ENCODE measurements at places on chromosomes 1 and 21.

- no peak for DNase-seq
Measured at GRCh38 chr1:1354271-1355247, 3.8 kb downstream of the MXRA8 start.

DNA sequence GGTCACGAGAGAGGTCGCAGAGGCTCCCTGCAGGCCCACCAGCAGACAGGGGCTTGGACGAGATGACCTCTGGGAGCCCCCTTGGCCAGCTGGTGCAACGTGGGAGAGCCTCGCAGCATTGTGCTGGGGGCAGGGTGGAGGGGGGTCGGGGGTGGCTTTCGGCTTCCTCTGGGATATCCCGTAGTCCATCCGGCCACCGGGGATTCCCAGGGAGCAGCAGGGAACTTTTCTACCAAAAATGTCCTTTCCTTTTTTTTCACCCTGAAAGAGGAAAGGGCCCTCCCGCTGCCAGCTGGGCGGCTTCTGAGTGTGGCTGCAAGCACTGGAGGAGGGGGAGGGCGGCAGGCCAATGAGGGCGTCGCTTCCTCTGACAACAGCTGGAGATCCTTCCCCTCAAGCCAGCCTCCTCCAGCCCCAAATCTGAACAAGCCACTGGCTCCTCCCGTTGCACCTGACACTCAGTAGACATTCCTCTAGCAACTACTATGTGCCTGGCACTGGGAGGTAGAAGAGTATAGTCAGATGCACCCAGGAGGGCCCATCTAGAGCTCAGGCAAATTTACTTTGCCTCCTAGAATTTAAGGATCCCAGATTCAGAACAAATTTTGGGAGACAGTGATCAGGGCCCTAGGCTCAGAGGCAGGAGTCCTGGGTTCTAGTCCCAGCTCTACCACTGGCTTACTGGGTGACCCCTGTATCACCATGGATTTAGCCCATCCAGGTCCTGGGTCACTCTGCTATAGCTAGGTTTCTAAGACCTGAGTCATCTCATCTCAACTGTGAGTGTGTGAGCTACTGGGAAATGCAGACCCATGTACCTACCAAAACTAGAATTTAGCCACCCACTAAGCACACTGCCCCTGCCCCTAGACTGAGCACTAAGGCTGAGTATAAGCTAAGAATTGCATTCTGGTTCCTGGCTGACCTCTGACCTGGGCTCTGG is 2.7 kb downstream of the MOB3C start:
- peak; percentile 24 for DNase-seq

- DNase-seq: no peak
Measured at GRCh38 chr1:236457775-236458174, 63.7 kb downstream of the EDARADD start.

DNA sequence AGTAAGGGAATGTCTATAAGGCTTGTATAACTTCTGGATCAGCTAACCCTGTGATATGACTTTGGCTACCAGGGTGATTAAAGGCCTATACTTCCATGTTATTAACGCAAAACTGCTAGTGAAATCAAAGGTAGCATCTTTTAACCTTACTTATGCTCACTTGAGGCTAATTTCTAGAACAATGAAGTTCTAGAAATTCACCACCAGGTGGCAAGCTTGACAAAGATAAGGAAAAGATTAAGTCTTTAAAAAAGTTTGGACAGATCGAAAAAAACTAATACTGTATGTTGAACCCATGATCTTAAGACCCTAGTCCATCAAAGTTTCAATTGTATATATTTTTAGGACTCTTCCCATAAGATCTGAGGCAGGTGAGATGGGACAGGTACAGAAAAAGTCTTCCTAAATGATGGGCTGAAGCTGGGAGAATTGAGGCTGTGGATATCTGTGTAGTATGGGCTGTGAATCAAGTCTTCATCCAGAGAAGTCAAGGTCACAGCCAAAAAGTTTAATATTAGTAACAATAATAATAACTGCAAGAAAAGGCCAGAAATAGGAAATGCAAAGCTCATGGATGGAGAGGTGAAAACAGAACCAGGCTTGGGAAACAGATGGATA is 18.8 kb downstream of the KYAT3 start:
- DNase-seq: peak; percentile 51

DNA sequence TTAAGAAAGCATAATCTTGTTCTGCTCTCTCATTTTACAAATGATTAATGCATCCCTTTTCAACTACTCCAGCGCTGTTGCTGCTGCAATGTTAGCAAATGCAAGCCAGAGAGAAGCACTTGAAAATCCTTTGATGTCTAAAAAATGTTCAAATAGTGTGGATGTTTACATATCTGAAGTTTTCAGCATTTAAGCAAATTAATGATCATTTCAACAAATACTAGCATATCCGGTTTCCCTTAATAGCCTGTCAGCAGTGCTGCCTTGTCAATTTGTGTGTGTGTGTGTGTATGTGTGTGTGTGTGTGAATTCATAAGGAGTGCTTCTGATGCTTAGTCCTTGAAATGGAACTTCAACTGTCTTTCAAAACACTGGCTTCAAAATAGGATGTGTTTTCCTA is 48.1 kb upstream of the WNT2B start:
- no peak for DNase-seq

DNA sequence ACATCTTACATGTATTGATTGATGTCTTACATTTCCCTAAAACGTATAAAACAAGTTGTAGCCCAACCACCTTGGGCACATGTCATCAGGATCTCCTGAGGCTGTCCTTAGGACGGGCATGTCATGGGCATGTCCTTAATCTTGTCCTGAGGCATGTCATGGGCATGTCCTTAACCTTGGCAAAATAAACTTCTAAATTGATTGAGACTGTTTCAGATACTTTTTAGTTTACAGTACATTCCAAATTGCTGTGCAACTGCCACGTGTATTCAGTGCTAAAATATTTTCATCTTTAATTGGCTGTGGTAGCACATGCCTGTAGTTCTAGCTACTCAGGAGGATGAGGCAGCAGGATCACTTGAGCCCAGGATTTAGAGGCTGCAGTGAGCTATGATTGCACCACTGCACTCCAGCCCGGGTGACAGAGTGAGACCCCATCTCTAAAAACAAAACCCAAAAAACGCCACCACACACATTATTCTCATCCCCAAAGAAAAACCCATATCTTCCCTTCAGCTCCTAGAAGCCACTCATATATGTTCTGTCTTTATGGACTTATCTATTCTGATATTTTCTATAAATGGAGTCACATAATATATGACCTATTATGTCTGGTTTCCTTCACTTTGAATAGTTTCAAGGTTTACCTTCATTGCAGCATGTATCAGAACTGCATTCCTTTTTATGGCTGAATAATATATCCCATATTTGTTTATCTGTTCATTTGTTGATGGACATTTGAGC is 96.0 kb upstream of the BTG3 start:
- DNase-seq: no peak

DNA sequence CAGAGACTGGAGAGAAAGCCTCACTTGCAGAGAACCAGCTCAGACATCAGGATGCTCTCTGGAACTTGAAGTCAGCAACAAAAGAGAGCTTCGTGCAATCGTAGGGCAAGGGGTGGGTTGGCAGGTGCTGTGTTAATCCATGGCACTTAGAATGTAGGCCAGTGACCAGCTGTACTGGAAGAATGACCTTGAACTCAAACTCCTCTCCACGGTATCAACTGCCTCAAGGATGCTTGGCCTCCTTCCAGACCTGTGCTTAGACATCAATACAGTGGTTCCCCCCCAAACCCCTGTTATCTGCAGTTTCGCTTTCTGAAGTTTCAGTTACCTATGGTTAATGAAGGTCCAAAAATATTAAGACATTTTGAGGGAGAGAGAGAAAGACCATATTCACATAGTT is 6.5 kb downstream of the KANK4 start:
- no peak for DNase-seq

DNA sequence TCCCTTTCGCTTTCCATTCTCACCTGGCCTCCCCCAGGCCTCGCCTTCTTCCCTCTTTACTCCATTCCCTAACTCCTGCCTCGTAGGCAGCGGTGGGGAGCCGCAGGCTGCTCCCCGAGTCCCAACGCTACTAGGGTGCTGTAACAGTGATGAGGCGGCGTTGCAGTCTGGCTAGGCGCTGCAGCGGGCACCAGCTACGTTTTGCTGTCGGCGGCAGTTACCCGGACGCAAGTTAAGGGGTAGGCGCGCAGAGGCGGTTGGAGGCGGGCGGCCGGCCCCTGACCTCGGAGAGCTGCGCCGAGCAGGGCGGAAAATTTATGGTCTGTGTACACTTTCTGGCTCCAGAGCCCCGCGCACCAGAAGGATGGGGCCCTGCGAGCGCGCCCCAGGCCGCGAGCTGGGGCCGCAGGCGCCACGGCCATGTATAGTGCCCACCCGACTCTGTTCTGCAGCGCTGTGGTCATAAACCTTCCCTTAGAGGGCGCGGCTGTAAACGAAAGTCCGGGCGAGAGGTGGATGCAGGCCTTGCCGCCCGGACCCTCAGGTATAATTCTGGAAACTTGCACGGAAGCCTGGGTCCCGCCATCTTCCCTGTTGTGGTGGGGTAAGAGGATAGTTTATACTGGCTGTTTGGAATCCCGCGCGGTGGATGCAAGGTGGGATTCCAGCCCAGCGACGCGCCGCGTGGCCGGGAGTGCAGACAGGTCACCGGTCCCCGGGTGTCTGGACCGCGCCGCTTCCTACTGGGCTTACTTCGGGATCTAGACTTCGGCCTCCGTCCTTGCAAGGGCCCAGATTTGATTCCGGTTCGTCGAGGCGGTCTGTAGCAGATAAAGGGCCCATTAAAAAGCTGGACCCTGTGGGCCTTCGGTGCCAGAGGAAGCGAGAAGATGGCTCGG is 15.0 kb downstream of the HLX start:
- no peak for DNase-seq

- no peak for DNase-seq
Measured at GRCh38 chr1:111653709-111654108, 34.1 kb downstream of the RAP1A start.

DNA sequence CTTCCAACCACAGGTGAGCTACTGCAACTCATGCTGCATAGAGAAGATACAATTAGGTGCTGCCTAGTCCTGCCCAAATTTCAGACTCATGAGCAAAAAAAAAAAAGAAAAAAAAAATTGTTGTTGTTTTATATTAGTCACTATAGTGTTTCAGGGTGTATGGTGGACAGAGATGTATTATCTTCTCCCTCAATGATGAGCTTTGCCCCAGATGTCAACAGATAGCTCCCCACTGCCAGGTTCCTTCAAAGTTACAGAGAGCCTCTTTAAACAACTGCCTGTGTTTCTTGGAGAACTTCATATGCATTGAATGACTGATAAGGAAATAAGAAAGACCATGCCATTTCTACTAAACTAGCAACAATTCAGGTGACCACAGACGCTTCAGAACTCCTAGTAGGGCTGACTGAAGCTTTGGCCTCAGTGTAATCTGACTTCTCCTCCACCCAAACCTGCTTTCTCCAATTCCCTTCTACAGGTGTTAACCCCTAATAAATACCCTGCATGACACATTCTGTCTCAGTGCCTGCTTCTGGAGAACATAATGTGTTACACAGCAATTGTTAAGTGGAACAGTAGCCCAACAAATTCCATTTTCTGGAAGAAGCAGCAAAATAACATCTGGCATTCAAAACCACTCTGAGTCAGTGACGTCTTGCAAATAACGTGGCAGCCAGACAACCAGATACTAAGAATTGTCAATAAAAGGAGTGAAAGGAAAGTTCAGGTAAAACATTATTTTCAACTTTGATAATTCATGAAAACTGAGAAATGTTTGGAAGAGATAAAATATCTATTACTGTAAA is 147.7 kb downstream of the CDC42BPA start:
- DNase-seq: no peak

- DNase-seq: no peak
Measured at GRCh38 chr1:246418565-246419312, 88.3 kb downstream of the SMYD3 start.

DNA sequence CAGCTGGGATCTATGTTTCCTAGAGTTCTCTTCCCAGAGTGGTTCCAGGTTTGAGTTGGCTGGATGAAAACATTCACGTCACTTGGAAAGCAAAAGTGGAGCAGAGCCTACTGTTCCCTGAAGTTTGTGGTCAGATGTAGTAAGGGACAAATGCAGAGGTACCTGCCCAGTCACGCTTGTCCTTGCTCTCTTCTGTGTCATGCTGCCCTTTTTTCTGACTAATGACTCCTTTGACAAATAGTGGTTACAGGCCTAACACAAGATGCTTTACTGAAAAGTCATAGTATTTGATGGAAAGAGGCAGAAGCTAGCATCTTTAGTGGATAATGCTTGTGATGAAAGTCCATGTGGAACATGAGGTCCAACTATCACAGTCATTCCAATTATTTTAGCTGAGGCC is 881.4 kb upstream of the B3GALT2 start:
- DNase-seq: no peak

- DNase-seq: no peak
Measured at GRCh38 chr1:34066166-34066565, 98.9 kb downstream of the CSMD2 start.

DNA sequence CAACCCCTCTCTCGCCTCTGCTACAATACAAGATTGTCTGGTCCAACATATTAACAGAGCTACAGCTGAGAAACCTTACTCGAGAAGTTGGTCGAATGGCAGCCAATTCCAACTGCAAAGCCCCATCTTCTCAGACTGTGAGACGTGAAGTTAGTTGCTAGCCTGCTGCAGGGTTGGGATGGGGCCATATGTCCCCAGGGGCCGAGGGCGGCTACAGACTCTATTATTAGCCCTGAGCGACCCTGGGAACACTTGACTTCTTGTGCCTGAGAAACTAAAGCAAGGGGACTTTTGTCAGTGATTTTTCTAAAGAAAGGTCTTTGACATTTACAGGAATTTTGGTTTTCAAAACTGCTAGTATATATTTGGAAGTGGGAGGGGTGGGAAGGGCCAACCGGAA is 13.7 kb downstream of the NCF2 start:
- DNase-seq: no peak
